ENCODE measurements at places on chromosomes 11 and 22. TPM values are rescaled to one million over a fixed set of nuclear protein-coding genes. Genes with fewer than 3 reads are reported as not detected.

ADM2 gene
- 7.9 TPM for total RNA-seq

USH1C gene
- total RNA-seq: not detected

MS4A3 gene
- total RNA-seq: not detected

PYGM gene
- 2.4 TPM for total RNA-seq

- no peak for DNase-seq
Observed at GRCh38 chr11:31799435-31800397, 11.4 kb downstream of the PAX6 start.

- no peak for DNase-seq
Observed at GRCh38 chr11:93685196-93685595, 23.7 kb downstream of the CEP295 start.

DNA sequence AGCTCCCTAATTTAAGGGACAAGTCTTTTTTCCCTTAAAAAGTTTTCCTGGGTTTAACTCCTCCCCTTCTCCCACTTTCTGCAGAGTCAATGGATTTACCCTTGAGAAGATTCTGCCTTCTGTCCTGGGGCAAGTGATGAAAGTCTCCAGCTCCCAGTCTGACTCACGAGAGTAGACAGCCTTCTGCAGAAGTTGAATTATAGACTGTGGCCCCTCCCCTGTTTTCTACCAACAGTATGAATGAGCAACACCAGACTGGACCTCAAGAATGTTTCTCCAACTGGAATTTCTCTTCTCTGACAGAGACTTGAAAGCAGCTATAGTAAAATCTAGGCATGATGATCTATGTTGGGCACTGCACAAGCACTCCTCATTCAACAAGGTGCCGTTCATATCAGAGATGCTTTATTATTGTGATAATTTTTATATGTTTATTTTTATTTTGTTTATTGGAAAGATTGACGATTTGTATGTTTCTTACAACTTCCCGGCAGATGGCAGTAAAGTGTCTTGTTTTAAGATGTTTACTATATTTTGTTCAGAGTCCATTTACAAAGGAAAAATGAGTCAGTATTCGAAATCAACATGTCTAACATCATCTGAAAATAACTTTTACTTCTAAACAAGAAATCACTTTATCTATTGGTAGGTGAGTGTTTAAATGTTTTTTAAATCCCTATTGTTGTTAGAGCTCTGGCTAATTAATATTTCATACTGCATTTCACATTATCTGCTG, 56.6 kb downstream of the LMO2 start:
- peak; percentile 21 for DNase-seq

GRCh38 chr11:126363706-126364248, 8.3 kb downstream of the ST3GAL4 start:
- DNase-seq: no peak

DNA sequence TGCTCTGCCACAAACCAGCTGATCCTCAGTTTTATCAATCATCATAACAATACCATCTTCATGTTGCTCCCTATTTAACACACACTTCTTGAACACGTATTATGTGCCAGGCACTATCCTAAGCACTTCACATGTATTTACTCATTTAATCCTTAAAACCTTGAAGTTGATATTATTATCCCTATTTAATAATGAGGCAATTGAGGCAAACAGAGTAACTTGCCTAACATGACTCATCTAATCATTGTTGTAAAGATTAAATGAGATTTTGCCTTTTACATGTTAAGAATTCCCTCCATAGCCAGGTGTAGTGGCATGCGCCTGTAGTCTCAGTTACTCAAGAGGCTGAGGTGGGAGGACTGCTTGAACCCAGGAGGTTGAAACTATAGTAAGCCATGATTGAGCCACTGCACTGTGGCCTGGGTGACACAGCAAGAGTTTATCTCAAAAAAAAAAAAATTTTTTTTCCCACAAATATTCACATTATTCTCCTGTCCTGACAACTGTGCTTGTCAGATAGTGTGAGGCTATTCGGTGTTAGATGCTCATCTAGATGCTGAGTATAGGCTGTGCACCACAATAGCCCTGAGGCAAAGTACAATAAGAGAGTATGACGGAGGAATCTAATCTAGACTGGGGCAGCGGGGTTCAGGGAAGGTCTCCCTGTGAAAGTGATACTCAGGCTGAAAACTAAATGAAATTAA, 13.4 kb downstream of the CKAP5 start:
- no peak for DNase-seq

DNA sequence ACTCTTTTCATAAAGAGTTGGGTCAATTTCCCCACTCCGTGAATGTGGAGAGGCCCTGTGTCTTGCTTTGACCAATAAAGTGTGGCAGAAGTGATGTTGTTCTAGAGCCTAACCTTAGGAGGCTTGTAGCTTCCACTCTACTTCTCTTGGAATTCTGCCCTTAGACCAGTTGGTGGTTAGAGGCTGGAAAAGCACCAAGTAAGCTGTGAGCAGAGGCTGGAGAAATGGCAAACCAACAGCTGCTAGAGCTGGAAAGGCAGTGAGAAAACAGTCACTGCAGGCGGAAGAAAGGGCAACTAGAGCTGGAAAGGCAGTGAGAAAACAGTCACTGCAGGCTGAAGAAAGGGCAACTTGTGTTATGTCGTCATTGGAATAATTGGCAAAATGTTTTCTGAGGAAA, 29.8 kb upstream of the MSANTD2 start:
- DNase-seq: no peak

- no peak for DNase-seq
Observed at GRCh38 chr11:10302744-10303557, 1.9 kb upstream of the ADM start.

- DNase-seq: no peak
Observed at GRCh38 chr11:34331329-34331728, 26.5 kb downstream of the ABTB2 start.

All from OCI-LY7 (cell line).